ENCODE measurements at places on chromosomes 5 and 9. TPM values are rescaled to one million over a fixed set of nuclear protein-coding genes. Genes with fewer than 3 reads are reported as not detected.

Gene PRR7
- total RNA-seq = 0.55 TPM

Gene RPS23
- 1,256 TPM for total RNA-seq

Gene DNM1
- 2.4 TPM for total RNA-seq

Gene TLN1
- total RNA-seq = 372 TPM

Gene ACTBL2
- not detected for total RNA-seq

Gene PCDHGA8
- total RNA-seq = 1.2 TPM

Gene PRSS3
- total RNA-seq = not detected

Gene PPP3R2
- not detected for total RNA-seq

Gene EDIL3
- total RNA-seq = 16.9 TPM

GRCh38 chr5:150066901-150067396, 19.4 kb downstream of the CSF1R start:
- DNase-seq = no peak

DNA sequence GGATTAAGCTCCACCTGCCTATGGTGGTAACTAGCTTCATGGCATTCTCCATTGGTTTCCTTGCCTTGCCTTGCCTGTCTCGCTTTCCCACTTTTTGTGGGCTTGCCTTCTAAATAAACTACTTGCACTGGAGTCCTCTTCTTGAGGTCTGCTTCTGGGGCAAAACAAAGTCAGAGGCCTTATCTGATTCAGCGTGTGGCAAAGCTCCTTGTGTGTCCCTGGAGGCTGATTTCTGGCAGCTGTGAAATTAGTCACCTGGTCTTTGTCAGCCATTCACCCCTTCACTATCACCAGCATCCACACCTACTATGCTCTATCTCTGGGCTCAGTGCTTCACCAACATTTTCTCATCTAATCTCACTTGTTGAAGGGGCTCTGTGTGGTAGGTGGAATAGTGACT, 176.2 kb downstream of the SEC61B start:
- no peak for DNase-seq

GRCh38 chr5:73201547-73202513, 28.8 kb downstream of the TMEM174 start:
- DNase-seq = peak; percentile 86

DNA sequence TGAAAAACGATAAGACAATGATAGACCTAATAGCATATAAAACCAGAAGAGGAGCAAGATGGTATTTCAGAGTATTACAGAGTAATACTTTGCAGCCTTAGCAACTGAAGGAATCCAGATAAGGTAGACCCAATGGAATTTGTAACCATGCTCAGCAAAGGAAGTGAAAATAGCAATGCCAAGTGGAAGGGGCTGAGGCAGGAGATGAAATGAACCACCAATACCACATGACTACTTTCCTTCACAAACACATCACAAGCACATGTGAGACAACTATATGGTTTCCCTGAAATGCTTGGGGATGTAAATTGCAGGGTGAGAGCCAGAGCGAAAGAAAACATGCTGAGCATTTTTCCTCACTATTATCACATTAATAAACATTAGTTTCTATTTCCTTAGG, 79.8 kb upstream of the MELK start:
- no peak for DNase-seq

- DNase-seq = no peak
Measured at GRCh38 chr5:6827526-6828219, 114.4 kb downstream of the TENT4A start.

- DNase-seq = no peak
Measured at GRCh38 chr9:84174486-84174885, 166.1 kb downstream of the SLC28A3 start.

GRCh38 chr9:130598188-130598587, 18.8 kb downstream of the FUBP3 start:
- no peak for DNase-seq

GRCh38 chr5:35038891-35039290, 8.9 kb downstream of the AGXT2 start:
- DNase-seq = no peak

- DNase-seq = no peak
Measured at GRCh38 chr5:55541056-55541635, 6.4 kb upstream of the PLPP1 start.

DNA sequence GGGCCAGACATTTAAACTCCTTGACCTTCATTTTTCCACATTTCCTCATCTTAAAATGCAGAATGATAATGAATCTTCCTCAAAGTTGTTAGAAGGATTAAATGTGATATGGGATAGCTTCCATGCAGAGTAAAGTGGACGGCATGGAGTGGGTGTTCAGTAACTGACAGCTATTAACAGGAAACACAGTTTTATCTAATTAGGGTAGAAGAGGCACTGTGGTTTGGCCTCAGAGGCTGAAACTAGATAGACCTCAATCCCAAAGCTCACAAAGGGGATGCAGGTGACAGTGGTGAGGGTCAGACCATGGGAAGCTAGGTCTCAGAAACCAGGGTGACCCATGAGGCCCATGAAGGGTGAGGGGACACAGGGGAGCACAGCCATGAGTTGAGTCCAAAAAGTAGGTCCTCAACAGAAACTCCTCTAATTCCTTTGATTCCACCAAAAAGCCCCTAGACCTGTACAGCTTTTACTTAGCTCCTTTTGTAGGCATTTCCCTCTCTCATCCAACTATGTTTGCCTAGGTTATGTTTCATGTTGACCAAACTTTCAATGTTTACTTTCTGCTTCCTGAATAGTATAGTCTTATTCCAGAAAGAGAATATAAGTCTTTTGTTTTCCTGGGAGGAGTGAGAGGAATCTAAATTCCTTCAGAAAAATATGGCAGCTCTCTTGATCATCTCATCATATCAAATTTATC, 27.9 kb upstream of the GLDC start:
- DNase-seq = no peak

- DNase-seq = no peak
Measured at GRCh38 chr5:143716881-143717280, 95.1 kb upstream of the HMHB1 start.

- DNase-seq = no peak
Measured at GRCh38 chr9:132350861-132351315, 3.9 kb downstream of the SETX start.

DNA sequence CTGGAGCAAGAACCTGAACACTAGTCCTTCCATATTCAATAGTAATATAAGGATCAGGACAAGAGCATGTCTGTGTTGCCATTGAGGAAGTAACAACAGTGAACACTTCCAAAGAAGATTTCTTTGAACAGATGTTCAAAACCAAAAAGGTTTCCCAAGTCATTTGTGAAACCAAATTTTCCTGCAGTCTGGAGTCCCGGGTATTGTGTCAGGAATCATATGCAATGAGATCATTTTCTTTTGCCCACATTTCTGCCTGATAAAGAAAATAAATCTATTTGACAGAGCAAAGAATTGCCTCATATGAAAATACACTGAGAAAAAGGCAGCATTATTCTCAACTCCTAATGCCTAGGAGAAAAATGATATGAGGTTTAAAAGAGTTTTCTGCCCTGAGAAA, 151.7 kb downstream of the SNX18 start:
- DNase-seq = no peak

DNA sequence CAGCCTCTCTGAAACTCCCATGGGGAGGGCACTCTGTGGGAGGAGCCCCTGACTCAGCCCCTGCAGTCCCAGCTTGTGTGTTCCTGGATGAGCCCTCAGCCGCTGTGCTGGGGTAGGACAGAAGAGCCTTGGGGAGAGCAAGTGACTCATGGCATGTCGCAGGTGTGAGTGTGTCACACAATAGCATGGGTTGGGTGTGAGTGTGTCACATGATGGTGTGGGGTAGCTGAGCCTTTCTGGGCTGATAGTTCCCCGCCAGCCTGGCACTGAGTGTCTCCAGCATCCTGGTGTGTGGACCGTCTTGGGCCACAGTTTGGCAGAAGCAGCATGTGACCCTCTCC, 83.4 kb downstream of the PHF2 start:
- DNase-seq = peak; percentile 9

- no peak for DNase-seq
Measured at GRCh38 chr9:33697171-33697570, 98.2 kb upstream of the PRSS3 start.

Measured in adrenal gland (tissue), 19 donors.